ENCODE measurements at places on chromosomes 2 and 18.

GRCh38 chr2:140998577-140998976 lies 1132.2 kb downstream of the LRP1B start:
- no peak for DNase-seq

GRCh38 chr2:174835797-174836255 lies 71.6 kb upstream of the CHRNA1 start:
- DNase-seq = peak; percentile 11

DNA sequence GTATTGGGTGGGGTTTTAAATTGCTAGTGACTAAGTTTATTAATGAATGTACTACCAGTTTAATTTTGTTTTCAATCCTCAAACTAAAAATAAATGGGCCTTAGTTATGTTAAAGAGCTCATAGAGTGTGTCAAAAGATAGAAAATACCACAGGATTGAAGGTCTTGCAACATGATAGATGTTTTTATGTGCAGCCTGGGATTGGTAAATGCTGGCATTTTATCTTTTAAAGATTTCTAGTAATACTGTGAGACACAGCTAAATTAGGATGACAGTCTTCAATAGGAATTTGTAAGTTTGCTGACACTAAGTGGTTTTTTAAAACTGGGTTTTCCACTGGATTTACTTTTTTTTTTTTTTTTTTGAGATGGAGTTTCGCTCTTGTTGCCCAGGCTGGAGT lies 122.3 kb downstream of the HAUS1 start:
- no peak for DNase-seq

- DNase-seq = no peak
These were observed 8.7 kb downstream of the FAM178B start for GRCh38 chr2:96977631-96978195.

DNA sequence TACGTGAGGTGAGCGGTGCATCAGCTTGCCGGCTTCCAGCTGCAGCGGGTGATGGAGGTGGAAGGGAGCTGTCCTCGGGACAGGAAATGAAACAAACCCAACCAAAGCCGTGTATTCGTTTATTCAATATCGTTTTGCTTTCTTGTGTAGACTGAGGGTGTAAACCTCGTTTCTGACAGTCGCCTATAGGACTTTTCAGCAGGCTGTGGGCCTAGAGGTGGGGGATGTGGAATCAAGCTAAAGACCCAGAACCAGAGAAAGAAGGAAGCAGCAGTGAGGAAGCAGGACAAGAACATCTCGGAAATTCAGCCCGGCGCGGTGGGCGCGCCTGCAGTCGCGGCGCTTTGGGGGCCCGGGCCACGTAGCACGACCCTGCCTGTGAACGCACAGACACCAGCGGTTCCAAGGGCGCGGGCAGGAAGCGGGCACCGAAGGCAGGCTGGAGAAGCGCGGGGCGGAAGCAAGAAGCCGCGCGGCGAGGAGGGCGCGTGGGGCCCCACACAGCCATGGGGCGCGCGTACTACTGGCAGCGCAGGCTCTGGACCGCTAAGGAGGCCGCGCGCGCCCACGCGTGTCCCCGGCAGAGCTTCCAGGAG lies 755 bp upstream of the ATP9B start:
- DNase-seq = peak; percentile 14

DNA sequence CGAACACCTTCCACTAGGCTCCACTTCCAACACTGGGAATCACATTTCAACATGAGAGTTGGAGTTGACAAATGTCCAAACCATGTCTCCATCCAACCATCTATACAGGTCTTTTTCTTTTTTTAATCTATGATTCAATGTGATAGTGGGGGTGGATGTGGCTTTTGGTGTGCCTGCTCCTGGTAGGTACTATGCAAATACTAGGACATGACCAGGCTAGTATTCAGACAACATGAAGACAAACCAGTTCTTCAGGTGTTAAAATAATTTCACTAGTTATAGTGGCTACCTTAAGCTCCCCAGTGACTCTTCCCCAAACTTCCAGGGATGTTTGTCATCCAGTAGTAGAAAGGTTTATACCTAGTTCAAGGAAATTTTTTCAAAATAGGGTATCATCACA lies 387.5 kb downstream of the CDH2 start:
- no peak for DNase-seq

GRCh38 chr18:2293109-2293839 lies 278.0 kb downstream of the METTL4 start:
- DNase-seq = no peak

GRCh38 chr18:70142001-70142400 lies 63.5 kb downstream of the RTTN start:
- no peak for DNase-seq

DNA sequence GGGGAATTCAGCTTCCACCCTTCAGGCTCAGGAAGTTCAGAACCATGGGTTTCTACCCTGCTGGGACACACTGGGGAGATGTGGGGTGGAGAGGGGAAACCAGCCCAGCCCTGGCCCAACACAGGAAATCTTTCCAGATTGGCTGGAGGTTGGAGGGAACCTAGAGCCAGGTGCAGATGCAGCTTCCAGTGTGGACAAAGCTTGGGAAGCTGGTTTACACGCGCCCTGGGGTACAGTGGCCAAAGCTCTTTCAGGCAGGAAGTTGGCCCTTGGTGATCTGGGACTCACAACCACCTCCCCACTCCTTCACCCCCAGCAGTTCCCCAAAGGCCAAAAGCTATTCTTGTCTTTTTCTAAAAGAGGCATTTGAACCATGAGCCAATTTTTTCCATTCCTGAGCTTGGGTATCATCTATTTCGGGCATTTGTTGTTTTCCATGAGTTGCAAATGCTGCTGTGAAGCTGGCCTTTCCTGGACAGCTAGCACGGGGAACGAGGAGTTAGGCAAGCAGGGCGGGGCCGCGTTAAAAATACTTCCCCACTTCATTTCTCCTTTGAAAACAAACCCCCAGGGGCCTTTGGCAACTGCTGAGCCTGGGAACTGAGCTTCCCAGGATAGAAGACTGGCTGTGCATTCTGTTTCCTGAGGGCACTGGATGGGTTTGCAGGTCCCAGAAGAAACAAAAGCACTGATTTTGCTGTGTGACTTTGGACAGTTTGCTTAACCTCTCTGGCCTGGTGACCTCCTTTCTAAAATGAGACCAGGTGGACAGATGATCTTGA lies 3.1 kb upstream of the ARID5A start:
- DNase-seq = no peak
